Stimulated activated CD8-positive, alpha-beta memory T cell treated with anti-CD3 and anti-CD28 coated beads, Interleukin-12 subunit alpha, Interleukin-12 subunit beta, amount 100 ng/mL, for 1 hour (primary cell): ENCODE measurements at places on chromosomes 13 and 19.

- DNase-seq, result no peak
These were observed 9.4 kb upstream of the SLC7A9 start for GRCh38 chr19:32878988-32879387.

DNA sequence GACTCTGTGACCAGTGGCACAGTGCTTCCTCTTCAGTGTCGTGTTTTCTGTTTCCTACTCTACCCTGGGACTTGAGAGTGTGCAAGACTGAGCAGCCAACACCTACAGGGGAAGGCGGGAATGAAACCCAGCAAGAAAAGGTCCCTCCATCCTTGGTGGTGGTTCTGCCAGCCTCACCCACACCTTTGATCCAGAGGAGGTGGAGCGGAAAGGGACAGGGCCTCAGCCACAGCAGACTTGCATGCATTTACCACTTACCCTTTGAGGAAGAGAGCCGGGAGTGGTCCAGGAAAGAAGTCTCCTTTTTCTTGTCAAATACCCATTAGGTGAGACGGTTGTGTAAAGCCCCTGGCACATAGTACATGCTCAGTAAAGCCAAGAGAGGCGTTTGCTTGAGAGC lies 164.8 kb upstream of the ZNF536 start:
- DNase-seq, result no peak

DNA sequence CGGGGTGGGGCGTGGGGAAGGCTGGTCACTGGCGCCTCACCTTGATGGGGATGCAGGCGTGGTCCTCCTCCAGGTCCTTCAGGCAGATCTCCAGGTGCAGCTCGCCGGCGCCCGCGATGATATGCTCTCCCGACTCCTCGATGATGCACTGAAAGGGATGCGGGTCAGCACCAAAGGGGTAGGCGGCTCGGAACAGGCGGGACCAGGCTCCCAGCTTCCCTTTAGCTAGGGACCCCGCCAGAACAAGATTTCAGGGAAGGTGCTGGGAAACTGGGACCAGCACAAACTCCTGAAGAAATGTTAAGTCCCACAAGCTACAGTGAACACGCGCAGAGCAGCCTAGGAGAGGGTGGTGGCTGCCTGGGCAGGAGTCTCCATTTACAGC lies 6.0 kb downstream of the EEF2 start:
- no peak for DNase-seq

DNA sequence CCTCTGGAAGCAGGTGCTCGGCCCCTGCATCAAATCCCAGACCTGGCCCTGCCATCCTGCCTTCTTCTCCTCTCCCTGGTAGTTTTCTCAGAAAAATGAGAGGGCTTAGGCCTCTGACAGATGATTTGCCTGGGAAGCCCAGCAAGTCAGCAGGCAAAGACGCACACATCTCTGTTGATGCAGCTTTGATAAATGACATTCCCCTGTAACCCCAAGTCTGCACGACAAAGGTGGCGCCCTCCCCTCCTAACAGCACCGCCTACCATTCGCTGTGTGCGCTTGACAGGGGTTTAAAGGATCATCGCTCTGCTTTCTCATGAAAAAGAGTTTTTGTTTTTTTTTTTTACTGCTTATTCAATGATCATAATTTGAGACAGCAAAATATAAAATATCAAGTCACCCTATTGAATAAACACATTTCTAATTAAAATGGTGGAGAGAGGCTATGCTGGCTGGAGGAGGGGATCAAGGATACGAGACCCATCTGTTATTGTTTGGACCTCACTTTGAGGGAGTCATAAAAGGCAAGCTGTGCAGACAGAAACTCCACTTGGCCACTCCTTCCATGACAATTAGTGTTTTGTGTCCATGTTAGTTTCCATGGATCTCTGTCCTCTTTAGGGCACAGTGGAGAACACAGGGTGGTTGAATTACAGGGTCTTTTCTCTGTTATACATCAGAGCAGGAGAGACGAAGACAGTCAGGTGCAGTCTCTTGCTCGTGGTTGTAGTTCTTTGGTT lies 126.1 kb downstream of the FGF9 start:
- no peak for DNase-seq

DNA sequence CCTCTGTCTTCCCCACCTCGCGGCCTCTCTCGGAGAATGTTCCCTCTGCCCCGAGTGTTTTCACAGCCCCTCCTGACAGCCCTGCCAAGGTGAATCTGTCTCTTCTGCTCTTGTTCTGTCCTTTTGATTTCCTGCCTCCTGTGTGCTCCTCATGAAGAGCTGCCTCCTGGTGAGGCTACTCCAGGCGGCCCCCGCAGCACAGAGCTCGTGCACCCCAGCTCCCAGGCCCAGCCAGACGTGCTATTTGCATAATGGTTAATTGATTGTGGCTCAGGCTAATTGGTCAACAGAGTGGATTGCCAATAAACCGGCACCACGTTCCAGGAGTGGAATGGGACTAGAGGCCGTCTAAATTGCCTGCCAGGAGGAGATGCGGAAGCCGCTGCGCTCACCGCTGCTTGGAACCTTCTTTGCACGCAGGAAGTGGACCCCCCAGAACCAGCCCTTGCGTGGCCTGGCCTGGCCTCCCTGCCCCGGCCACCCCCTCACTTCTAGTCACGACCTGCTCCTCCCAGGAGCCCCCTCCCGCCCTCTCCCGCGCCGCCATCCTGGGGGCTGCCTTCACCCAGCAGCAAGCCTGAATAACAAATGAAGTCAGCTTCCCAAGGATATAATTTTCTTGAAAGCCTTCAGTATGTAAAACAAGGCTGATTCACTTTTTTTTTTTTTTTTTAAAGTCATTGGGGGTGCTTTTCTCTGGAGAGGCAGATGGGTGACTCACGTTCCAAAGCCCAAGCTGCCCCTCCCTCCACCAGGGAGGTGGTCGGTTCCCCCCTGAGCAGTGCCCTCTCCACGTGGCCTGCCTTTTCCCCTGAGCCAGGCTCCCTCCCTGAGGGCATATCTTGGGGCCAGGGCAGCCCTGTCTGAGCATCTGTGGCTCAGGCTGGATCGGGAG lies 144.0 kb downstream of the KDM4B start:
- DNase-seq, result no peak
